ENCODE measurements at places on chromosomes 2 and 18.

GRCh38 chr2:11598228-11598731, 64.4 kb downstream of the GREB1 start:
- H3K27ac ChIP-seq: no peak overlapping the region
- H3K4me1 ChIP-seq: peaks cover 9% of the 10 kb centered on the region
- no peak overlapping the region for H3K4me3 ChIP-seq
- no peaks in the 10 kb centered on the region for H3K36me3 ChIP-seq

DNA sequence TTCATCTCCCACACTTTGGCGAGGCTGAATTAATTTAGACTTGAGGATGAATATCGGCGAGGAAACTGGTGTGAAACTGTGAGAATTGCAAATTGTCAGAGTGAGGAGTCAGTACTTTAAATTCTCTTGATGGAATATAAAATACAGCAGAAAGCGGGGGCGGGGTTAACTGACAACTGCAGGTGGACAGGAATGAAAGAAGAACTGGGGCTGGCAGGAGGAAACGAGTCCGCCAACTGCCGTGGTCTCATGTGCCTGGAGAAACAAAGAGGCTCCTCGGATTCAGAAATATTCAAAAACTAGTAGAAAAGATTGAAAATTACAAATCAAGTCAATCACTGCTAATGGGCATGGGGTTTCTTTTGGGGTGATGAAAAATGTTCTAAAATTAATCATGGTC, 44.3 kb downstream of the MOGAT1 start:
- peaks cover 24% of the 10 kb centered on the region for H3K4me1 ChIP-seq
- H3K27ac ChIP-seq: no peak overlapping the region

DNA sequence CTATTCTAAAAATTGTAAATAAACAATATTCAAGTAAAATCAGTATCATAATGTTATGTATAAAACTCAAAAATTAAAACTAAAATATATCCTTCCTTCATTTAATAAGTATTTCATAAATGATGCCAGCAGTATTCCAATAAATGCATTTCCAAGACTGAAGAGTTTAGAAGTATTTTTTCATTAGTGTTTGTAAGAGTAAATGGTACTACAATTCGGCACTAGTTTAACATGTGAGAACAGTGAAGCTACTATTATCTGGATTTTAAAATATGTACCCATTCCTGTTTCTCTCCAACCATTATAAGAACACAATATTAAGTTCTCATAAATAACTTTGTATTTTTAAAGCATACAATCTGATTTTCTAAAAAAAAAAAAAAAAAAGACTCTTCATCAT, 3.3 kb downstream of the BAZ2B start:
- peak overlapping the region; percentile 89 for H3K4me3 ChIP-seq
- H3K4me1 ChIP-seq: peaks cover 41% of the 10 kb centered on the region
- H3K36me3 ChIP-seq: no peaks in the 10 kb centered on the region
- no peak overlapping the region for H3K27ac ChIP-seq
- no peak for DNase-seq

GRCh38 chr2:224127871-224128501, 88.9 kb upstream of the SERPINE2 start:
- H3K36me3 ChIP-seq: peaks cover 5% of the 10 kb centered on the region
- H3K4me1 ChIP-seq: peaks cover 44% of the 10 kb centered on the region
- H3K27ac ChIP-seq: peak overlapping the region; percentile 30

- H3K27ac ChIP-seq: no peak overlapping the region
- H3K4me3 ChIP-seq: peak overlapping the region; percentile 17
- H3K4me1 ChIP-seq: peaks cover 18% of the 10 kb centered on the region
- peaks cover 26% of the 10 kb centered on the region for H3K36me3 ChIP-seq
Observed at GRCh38 chr2:74908748-74909444, 49.5 kb upstream of the POLE4 start.

DNA sequence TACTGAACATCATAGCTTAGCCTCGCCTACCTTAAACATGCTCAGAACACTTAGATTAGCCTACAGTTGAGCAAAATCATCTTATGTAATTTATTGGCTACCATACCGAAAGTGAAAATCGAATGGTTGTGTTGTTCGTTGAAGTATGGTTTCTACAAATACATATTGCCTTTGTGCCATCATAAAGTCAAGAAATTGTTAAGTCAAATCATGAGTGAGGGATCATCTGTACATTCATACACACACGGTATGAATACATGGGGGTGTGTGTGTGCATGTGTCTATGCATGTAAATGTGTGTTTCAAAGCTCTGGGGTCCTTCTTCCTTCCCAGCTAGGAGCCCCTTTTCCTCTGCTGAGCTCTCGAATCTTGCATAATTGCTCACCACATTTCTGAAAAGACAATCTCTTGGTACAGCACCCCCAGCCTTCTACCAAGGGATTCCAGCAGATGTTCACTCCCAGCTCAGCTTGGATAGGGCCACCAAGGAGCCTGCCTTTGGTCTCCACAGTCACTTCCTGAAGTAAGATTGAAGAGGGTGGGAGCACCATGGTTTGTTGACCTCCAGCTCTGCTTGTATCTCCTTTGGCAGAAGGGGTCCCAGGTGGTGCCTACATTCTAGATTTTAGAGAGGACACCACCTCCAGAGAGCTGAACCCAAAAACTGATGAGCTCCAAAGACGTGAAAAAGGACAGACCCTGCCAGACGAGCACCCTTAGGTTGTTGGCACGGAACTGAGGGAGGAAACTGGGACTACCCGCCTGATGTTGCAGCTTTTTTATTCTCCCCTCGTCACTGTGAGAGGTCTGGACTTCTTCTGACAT, 33.2 kb upstream of the CYP1B1 start:
- H3K27me3 ChIP-seq: peaks cover 27% of the 10 kb centered on the region
- H3K27ac ChIP-seq: no peak overlapping the region
- H3K4me1 ChIP-seq: peaks cover 12% of the 10 kb centered on the region
- DNase-seq: no peak

DNA sequence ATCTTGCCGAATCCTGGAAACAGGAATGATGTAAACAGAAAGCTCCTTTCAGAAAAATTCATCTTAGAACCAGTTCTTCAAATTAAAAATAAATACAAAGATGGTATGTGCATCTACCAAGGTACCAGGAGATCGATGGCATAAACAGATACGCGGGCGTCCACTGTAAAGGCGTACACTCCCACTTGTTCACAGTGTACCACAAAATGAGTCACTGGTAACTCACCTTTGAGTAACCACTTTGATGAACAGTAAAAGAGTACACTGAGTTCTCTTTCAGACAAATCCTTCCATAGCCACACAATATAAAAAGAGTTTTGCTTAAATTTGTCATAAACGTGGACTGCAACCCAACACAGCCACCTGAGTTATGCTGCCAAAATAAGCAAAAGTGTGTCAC, 128.3 kb downstream of the DNER start:
- DNase-seq: no peak
- no peak overlapping the region for H3K27ac ChIP-seq
- H3K36me3 ChIP-seq: no peaks in the 10 kb centered on the region
- H3K27me3 ChIP-seq: peaks cover 11% of the 10 kb centered on the region
- no peak overlapping the region for H3K4me3 ChIP-seq

DNA sequence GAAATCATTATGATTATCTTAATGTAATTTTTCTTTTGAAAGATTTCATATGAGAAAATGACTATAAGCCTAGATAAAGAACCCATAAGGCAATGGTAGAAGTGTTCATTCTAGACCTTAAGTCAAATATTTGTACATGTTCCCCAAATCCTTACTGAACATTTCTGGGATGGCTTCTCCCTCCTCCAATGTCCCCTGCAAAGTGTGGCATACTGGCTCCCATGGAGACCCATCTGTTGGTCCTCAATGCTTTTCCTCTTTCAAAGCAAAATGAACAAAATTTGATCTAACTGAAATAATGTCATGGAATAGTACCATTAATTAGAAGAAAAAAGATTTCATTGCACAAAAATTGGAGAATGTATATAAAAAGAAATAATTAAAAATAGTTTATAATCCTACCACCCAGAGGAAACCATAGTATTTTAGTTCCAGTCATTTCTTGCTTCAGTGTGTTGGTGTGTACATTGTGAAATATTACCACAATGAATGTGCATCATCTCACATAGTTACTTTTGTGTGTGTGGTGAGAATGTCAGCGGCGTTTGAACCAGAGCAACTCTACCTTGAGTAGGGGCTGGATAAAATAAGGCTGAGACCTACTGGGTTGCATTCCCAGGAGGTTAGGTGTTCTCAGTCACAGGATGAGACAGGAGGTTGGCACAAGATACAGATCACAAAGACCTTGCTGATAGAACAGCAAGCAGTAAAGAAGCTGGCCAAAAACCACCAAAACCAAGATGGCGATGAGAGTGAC, 181.3 kb downstream of the UXS1 start:
- H3K27ac ChIP-seq: no peak overlapping the region
- peaks cover 7% of the 10 kb centered on the region for H3K27me3 ChIP-seq
- H3K4me1 ChIP-seq: no peaks in the 10 kb centered on the region
- H3K4me3 ChIP-seq: no peak overlapping the region
- H3K36me3 ChIP-seq: no peaks in the 10 kb centered on the region

- H3K27ac ChIP-seq: no peak overlapping the region
- DNase-seq: peak; percentile 61
- peak overlapping the region; percentile 66 for H3K4me3 ChIP-seq
- H3K36me3 ChIP-seq: no peaks in the 10 kb centered on the region
- no peaks in the 10 kb centered on the region for H3K27me3 ChIP-seq
Observed at GRCh38 chr2:162890690-162891311, 52.2 kb upstream of the KCNH7 start.

DNA sequence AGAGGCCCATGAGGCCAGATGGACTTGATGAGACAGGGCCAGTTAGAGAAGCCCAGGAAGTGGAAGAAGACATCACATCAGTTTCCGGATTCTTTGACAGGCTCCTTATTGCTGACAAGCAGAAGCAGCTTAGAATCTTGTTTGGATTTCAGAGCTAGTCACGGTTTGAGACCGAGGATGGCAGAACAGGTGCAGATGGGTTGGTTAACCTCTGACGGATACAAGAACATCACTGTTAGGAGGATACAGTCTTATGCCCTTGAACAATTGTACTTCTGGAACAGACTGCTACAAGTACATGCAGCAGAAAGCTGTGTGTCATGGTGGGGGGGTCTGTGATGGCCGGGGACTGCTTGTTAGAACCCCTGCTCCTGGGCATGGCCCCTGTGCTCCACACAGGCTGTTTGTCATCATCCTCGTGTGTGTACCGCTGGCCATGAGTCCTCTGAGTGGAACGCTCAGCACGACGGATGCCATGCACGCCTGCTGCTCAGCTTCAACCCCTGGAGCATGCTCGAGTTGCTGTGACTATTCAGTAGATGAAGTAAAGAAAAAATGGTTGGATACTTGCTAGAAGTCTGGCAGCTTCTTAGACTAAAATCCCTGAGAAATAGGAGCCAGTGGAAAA, 217.7 kb downstream of the SH3RF3 start:
- peaks cover 19% of the 10 kb centered on the region for H3K4me1 ChIP-seq
- H3K4me3 ChIP-seq: no peak overlapping the region
- no peaks in the 10 kb centered on the region for H3K36me3 ChIP-seq
- no peak for DNase-seq

DNA sequence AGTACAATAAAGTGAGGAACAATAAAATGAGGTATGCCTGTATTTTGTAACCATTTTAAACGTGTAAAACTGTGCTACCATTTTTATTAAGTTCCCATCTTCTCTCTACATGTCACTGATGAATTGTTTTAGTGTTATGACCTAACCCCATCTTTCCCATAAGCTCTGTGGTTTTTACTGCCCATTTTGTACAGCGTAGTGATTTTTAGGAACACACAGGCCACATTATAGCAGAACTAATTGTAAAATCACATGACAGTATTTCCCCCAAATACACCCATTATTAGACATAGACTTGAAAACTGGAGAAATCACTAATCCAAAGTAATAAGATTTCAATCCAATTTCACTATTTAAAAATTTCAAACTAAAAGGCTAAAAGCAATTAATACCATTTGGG, 130.7 kb downstream of the TMEM247 start:
- H3K36me3 ChIP-seq: peaks cover 30% of the 10 kb centered on the region
- H3K27me3 ChIP-seq: no peaks in the 10 kb centered on the region
- H3K4me3 ChIP-seq: no peak overlapping the region
- DNase-seq: no peak

GRCh38 chr2:146489386-146489785, 1355.4 kb upstream of the ACVR2A start:
- no peak overlapping the region for H3K4me3 ChIP-seq
- H3K36me3 ChIP-seq: no peaks in the 10 kb centered on the region
- no peak for DNase-seq
- peaks cover 2% of the 10 kb centered on the region for H3K27me3 ChIP-seq

DNA sequence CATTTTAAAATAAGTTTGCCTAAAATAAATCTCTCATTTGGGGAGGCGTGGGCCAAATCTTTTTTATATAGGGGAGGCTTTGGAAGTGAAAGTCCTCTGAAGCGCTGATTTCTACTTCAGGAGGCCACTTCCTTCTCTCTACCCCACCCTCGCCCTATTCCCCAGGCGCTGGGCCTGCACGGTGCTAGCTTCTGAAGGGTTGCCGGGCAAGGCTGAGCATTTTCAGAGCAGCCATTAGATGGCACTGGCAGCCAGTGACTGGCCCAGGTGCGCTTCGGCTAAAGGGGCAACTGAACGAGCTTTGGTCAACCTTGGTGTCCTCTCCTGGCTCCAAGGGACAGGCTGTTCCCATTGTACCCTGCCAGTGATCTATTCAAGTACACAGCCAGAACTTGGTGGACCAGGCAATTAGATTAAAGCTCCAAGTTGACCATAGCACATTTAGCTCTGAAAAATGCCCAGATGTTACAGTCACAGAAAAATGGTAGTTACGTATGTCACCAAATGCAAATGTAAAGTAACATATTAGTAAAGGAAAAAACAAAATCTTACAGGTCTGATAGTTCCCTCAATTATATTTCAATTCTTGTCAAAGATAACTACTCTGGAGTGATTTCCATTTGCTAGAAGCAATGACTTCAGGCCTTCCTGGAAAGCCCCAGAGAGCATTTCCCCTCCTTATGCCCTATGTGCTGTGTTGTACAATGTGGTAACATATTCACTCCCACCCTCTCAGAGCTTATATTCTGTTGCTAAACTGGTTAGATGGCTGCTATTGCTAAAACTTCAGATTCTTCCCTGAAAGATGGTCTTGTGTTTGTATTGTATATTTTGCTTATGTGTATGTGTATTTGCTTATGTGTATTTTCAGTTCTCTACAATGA, 2.1 kb downstream of the POMC start:
- H3K4me1 ChIP-seq: no peaks in the 10 kb centered on the region
- H3K4me3 ChIP-seq: no peak overlapping the region
- H3K27ac ChIP-seq: no peak overlapping the region
- peaks cover 54% of the 10 kb centered on the region for H3K27me3 ChIP-seq
- H3K36me3 ChIP-seq: no peaks in the 10 kb centered on the region

DNA sequence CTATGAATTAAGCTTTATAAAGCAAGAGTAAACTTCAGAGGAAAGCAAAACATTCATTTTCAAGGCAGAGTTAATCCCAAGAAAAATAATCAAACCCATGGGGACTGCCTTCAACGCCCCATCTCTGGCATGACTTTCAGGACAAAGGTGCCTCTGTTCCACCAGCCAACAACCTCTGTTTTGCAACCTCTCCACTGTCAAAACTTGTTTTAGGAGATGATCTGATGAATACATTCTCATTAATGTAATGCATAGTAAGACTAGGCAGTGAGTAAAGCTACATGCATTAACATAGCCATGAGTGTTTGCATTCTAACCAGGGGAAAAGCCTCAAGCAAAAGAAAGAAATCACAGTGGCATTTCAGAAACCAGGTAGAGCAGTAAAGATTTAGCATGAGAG, 357.0 kb downstream of the FBXO15 start:
- H3K4me1 ChIP-seq: peaks cover 47% of the 10 kb centered on the region
- H3K27ac ChIP-seq: no peak overlapping the region
- peaks cover 7% of the 10 kb centered on the region for H3K36me3 ChIP-seq
- H3K27me3 ChIP-seq: no peaks in the 10 kb centered on the region

Measured in HFFc6 (cell line).